Activated T-cell treated with anti-CD3 and anti-CD28 coated beads for 4 hours (primary cell): ENCODE measurements at places on chromosomes 5 and 9.

- DNase-seq, result no peak
These were observed 7.3 kb upstream of the SLC25A51 start for GRCh38 chr9:37911271-37911681.

GRCh38 chr5:30523061-30523460, 670.4 kb upstream of the CDH6 start:
- DNase-seq, result no peak

- no peak for DNase-seq
These were observed 447.1 kb upstream of the CDH10 start for GRCh38 chr5:25091921-25092320.

- no peak for DNase-seq
These were observed 567.2 kb downstream of the CAAP1 start for GRCh38 chr9:26325444-26325829.

DNA sequence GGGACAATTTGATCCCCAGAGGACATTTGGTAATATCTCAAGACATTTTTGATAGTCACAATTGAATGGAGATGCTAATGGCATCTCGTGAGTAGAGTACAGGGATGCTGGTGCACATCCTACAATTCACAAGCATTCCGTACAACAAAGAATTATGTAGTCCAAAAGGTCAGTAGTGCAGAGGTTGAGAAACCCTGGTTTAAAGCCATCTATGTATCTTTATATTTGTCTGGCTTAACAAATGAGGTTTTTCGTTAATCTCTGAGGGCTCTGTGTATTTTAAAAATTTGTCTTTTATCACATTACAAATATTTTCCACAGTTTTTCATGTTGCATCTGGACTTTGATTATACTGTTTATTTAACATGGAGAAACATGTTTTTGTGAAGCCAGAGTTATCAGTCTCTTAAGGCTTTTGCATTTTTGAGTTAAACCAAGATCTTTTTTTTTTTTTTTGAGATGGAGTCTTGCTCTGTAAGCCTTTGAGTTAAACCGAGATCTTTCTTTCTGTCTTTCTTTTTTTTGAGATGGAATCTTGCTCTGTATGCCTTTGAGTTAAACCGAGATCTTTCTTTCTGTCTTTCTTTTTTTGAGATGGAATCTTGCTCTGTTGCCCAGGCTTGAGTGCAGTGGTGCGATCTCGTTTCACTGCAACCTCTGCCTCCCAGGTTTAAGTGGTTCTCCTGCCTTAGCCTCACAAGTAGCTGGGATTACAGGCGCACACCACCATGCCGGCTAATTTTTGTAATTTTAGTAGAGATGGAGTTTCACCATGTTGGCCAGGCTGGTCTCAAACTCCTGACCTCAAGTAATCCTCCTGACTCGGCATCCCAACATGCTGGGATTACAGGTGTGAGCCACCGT, 2.8 kb downstream of the HSDL2 start:
- no peak for DNase-seq

- no peak for DNase-seq
These were observed 294.8 kb upstream of the KLF4 start for GRCh38 chr9:107784235-107784958.

GRCh38 chr9:19640014-19640413, 148.8 kb downstream of the SLC24A2 start:
- no peak for DNase-seq

DNA sequence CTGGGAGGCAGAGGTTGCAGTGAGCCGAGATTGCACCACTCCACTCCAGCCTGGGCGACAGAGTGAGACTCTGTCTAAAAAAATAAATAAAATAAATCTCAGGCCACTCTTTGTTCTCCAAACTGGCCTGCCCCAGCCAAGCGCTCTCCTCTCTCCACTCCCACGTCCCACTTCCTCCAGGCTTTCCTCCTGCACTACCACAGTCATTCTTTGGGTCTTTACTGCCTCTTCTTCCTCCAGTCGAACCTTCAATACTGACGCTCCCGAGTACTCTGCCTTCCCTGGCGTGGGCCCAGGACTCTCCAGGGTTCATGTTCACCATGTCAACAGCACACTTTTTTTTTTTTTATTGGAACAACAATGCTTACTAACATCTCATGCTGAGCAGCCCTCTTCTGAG, 23.9 kb downstream of the RNF130 start:
- no peak for DNase-seq

- no peak for DNase-seq
These were observed 244.0 kb downstream of the ARHGAP26 start for GRCh38 chr5:143014017-143014651.

DNA sequence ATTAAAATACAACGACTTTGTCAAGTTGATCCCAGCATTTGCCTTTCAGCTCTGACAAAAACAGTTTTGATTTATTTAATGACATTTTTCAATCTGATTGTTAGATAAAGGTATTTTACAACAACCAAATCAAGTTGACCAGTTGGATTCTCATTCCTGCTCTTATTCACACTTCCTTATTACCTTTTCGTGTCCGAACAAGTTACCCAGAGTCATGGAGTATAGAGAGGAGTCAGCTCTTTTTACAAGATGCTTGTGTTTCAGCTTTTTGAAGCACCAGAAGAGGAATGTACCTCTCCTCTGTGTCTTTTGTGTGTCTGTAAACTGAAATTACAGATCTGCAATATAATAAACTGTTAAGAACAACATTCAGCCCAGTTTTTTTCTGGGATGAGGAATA, 151.3 kb upstream of the TMEM161B start:
- no peak for DNase-seq

DNA sequence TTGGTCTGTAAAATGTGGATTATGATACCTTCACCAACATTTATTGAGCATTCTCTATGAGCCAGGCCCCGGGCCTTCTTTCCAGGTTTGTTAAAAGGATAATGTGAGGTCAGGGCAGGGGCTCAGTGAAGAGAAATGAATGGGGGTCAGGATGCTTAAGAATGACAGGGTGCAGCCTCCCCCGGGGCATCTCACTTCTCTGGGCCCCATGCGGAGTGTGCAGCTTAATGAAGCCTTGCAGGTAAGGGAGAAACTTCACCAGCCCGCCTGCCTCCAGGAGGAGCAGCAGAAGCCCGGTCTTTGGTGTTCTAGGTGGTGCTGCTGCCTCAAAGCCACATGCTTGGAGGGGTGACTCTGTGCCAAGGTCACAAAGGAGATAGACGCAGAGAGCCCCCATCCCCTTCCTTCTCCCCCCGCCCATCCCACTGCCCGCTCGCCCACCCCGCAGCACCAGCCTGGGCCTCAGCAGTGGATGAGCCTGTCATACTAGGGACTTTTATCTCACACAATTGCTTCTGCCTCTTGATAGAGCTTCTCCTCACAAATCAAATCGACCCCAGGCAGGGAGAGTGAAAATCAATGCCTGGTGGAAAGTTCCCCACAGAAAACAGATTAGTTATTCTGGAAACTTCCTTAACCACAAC, 244.8 kb downstream of the PBX3 start:
- no peak for DNase-seq

DNA sequence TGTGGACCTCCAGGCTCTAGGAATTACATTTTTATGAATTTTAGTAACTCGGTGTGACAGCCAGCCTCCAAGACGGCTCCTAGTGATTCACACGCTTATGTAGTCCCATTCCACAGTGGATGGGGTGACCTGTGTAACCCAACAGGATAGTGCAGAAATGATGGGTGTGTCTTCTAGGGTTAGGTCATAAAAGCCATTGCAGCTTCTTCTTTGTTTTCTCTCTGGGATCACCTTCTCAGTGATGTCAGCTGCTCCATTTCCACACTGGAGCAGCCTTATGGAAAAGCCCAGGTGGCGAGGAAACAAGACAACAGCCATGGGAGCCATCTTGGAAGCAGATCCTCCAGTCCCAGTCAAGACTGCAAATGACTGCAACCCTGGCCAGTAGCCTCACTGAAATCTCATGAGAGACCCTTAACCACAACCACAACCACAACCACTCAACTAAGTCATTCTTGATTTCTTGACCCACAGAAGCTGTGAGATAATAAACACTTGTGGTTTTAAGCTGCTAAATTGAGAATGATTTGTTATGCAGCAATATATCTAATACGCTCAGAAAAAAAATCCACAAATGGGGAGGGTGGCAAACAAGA, 5.1 kb upstream of the GNPDA1 start:
- no peak for DNase-seq

DNA sequence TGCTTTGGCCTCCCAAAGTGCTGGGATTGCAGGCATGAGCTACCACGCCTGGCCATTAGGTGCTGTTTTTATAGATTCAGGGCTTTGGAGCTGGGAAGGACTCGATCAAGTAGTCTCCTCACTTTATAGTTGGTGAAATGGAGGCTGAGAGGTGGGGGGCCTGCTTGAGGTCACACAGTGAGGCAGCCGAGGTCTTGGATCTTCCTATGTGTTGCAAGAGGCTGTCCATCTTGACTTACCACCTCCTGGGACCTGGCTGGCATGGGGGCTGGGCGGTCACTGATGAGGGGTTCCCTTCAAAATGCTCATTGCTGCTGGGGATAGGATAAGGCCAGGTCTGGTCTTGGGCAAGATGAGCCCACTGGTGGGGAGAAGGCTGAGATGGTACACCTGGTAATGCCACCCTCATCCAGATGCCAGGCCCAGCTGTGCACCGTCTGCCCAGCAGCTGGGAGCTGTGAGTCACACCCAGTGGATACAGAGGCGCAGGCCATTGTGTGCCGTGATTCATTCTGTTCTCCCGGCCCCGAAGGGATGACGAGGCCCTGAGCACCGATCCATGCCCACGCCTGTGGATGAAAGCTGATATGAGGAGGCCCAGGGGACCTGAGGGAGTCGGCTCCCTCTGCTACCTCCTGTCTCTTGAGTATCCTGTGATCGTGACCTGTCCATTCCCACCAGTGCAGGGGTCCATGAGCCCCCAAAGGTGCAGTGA, 10.5 kb upstream of the NDST1 start:
- no peak for DNase-seq

GRCh38 chr9:32869404-32869803, 86.1 kb downstream of the TMEM215 start:
- no peak for DNase-seq

DNA sequence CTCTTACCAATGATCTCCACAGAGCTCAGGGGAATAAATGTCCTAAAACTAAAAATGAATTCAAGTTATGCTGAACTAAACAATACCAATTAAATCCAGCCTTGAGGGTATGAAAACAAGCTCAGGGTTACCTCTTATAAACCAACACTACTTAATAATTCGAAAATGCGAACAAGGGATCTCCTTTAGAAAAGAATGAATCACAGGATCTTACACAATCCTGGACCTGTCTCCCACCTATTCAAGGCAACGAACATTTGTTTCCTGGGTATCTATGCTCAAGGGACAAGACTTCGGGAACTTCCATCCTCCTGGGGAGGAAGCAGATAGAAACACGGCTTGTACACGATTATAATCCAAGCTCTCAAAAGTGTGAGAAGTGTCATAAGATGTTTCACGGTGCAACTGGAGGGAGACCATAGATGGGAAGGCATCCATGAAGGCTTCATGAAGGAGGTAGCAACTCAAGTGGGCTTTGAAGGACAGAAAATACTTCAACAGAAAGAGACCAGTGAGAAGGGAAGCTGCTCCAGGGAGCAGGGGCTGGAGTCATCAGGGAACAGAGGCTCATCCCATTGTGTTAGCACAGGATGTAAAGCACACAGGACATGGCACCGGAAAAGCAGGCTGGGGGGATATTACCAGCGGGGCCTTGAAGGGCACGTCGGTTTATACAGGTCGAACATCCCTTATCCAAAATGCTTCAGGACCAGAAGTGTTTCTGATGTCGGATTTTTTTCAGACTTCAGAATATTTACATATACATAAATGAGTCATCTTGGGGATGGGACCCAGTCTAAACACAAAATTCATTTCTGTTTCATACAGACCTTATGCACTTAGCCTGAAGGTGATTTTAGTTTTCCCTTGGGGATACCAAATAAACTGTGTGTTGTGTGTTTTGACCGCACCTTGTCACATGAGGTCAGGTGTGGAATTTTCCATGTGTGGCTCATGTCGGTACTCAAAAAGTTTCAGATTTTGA, 87.4 kb downstream of the TLE1 start:
- no peak for DNase-seq

DNA sequence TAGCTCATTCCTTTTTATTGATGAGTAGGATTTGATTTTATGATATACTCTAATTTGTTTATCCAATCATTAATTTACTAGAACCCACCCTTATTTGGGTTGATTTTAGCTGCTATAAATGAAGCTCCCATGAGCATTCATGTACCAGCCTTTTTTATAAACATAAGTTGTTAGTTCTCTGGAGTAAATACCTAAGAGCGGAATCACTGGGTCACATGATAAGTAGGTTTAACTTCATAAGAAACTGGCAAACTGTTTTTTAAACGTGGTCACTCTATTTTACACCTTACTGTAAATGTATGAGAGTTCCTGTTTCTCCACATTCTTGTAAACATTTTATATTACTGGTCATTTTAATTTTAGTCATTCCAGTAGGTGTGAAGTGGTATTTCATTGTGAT, 364.6 kb downstream of the NPR3 start:
- DNase-seq, result no peak

GRCh38 chr5:111255169-111255568, 31.0 kb downstream of the CAMK4 start:
- DNase-seq, result no peak

DNA sequence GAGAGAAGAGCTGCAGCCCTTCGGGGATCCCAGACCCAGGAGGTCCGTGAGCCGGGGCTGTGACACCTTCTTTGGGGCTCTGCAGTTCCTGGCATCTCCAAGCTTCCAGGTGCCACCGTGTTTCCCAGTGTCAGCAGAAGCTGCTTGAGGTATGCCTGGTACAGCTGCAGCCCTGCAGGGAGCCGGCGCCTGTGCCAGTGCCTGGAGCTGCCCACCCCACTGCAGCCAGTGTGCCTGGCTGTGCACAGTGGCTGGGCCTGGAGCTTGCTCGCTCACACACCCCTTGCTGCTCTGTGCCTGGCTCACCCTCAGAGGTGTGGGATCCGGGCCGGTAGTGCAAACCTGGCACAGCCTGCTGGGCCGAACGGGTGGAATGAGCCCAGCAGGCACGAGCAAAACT, 65.5 kb downstream of the NACC2 start:
- no peak for DNase-seq

- DNase-seq, result no peak
These were observed 750 bp downstream of the TRIM36 start for GRCh38 chr5:115168829-115169486.

- no peak for DNase-seq
These were observed 142.0 kb downstream of the GLIS3 start for GRCh38 chr9:4157584-4158499.

DNA sequence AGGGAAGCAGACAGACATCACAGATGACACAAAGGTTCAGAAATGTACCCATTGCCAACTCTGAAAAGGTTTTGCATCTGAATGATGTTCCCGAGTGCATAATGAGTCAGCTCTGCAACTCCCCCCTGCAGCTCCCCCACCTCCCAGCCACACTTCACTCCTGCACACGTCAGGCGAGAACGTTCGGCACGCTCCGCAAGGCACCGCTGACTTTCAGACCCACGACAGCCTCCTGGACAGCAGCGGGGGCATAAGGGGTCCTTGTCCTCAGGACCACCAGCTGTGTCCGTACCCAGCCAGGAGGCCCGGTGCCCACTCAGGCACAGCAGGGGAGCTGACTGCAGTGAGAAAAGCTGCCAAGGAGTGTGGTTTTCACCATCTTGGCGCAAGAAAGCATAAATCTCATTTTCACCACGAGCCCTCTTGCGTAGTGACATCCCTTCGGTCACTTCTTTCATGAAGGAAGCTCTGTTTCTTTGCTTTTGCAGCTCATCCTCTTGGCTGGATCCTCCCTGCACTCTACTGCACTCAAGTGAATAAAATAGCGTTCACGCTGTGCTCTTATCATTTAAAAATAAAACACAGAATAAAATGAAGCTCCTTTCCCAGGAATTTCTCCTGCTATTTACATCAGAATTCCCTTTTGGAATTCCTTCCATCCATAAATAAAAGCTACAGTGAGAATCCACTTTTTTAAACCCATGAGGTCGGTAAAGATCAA, 9.9 kb downstream of the GFPT2 start:
- no peak for DNase-seq
